ENCODE measurements at places on chromosomes 1 and 21.

GRCh38 chr1:28507247-28507645 is 1.4 kb downstream of the RCC1 start:
- H3K36me3 ChIP-seq, result peaks cover 38% of the 10 kb centered on the region
- H3K27ac ChIP-seq, result no peak overlapping the region
- no peak for DNase-seq
- H3K27me3 ChIP-seq, result no peaks in the 10 kb centered on the region
- H3K4me1 ChIP-seq, result peaks cover 17% of the 10 kb centered on the region

DNA sequence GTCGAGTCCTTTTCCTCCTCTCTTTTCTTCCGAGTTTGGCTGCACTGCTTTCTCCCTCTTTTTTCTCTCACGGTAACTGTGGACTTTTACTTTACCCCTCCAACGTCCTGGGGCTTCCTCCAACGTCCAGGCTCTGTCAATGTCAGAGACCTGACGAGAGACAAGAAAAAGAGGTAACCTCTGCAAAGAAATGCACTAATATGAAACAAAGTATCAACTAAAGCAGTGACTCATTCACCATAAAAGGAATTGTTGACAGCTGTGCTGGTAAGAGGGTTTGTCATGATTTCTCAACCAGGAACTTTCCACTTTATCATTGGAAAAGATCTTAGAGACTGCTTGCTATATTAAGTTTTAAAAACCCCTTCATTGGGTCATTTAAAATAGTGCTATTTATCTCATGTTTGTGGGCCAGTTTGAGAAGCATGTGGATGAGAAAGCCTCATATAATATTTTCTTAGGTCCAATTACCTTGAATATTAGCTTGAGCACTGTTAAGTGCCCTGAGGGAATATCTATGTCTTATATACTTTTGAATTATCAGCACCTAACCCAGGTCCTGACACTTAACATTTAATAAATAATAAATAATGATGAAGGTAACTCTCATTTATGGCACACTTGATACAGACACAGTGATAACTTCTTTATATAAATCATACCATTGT is at the start of gene GBP2:
GBP2 (minus strand) TSS at position 202 of the 668 bp plus-strand sequence. CDS start 4,148 bp downstream, outside the sequence.
- no peak for DNase-seq
- H3K27ac ChIP-seq, result no peak within 1 kb of the TSS
- H3K36me3 ChIP-seq, result no peaks in the 10 kb centered on the region
- H3K4me1 ChIP-seq, result no peaks in the 10 kb centered on the region

GRCh38 chr1:60835649-60836048 is 246.7 kb upstream of the NFIA start:
- no peaks in the 10 kb centered on the region for H3K36me3 ChIP-seq
- no peak for DNase-seq
- H3K4me1 ChIP-seq, result peaks cover 6% of the 10 kb centered on the region
- no peak overlapping the region for H3K27ac ChIP-seq

DNA sequence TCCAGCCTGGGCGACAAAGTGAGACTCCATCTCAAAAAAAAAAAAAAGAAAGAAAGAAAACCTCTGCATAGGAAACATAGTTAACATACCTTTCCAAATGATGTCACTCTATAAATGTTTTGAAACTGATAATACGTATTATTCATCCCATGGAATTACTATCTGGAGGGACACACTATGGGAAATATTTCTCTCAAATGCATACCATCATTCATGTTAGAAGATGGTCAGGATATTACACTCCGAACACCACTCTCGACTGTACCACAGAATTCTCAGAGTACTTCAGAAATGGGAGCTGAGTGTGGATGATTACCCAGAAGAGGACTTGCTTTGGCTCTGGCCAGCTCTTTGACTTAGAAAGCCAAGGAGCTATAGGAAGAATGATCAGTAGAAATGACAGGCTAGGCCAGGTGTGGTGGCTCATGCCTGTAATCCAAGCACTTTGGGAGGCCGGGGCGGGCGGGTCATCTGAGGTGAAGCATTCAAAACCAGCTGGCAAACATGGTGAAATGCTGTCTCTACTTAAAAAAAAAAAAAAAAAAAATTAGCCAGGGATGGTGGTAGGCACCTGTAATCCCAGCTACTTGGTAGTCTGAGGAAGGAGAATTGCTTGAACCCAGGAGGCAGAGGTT is 5.2 kb upstream of the LIN28A start:
- H3K4me1 ChIP-seq, result peaks cover 10% of the 10 kb centered on the region
- DNase-seq, result no peak
- no peak overlapping the region for H3K4me3 ChIP-seq
- no peaks in the 10 kb centered on the region for H3K36me3 ChIP-seq
- H3K27ac ChIP-seq, result no peak overlapping the region

GRCh38 chr1:230796626-230797025 is 49.4 kb downstream of the CAPN9 start:
- no peak overlapping the region for H3K27ac ChIP-seq
- no peak for DNase-seq
- peaks cover 41% of the 10 kb centered on the region for H3K4me1 ChIP-seq
- H3K27me3 ChIP-seq, result no peaks in the 10 kb centered on the region
- H3K36me3 ChIP-seq, result no peaks in the 10 kb centered on the region
- H3K4me3 ChIP-seq, result no peak overlapping the region

DNA sequence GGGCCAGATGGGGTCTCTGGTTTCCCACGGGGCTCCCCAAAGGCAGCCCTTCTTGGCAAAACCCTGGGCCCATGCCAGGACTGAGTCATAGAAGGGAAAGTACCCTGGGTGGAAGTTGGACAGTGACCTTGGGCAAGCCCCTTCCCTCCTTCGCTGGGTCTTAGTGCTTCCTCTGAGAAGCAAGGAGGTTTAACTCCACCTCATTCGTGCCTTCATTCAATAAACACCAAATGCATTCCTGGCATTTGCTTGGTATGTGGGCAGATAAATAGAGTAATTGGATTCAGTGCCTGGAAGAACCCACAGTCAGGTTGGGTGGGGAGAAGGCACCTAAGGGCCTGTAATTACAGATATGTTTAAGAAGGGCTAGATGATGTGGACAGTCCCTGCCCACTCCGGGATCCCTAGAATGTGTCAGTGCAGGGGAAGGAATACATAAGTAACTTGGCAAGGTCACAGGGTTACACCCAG is 36.3 kb upstream of the CITED4 start:
- no peaks in the 10 kb centered on the region for H3K36me3 ChIP-seq
- H3K27ac ChIP-seq, result no peak overlapping the region
- H3K4me3 ChIP-seq, result no peak overlapping the region
- no peaks in the 10 kb centered on the region for H3K27me3 ChIP-seq
- H3K4me1 ChIP-seq, result peaks cover 7% of the 10 kb centered on the region
- DNase-seq, result no peak

DNA sequence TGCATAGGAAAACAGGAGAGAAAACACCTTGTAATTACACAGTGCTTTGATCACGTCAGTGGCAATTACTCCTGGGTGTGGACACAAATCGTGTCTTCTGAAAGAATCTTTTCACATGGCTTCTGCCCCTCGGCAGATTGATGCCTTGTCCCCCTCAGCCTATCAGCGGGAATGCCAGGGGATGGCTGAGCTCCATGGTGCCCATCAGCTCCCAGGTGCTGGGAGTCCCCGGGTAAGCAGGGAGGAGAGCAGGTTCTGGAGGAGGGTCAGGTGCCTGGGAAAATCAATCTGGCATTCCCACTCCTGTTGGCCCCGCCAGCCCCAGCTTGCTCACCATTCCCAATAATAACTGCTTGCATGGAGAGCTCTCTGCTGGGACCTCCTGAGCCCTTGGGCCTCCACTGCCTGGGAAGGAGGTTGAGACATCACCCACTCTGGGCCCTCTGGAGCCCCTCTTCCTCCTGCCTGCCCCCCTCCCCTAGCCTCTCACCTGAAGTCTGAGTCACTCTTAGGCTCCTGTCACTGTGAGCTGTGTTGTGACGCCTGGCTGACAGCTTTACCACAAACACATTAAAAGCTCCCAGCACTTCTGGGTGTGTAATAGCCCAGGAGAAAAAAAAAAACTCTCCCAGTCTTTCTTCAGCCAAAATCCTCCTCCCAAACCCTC is 4.9 kb downstream of the CAMK2N1 start:
- peaks cover 63% of the 10 kb centered on the region for H3K4me1 ChIP-seq
- H3K36me3 ChIP-seq, result peaks cover 5% of the 10 kb centered on the region
- no peak overlapping the region for H3K4me3 ChIP-seq
- H3K27ac ChIP-seq, result no peak overlapping the region
- H3K27me3 ChIP-seq, result peaks cover 9% of the 10 kb centered on the region

GRCh38 chr1:32933742-32934322 is 30.8 kb downstream of the RNF19B start:
- H3K27ac ChIP-seq, result peak overlapping the region; percentile 18
- H3K4me1 ChIP-seq, result peaks cover 3% of the 10 kb centered on the region
- no peaks in the 10 kb centered on the region for H3K27me3 ChIP-seq
- H3K4me3 ChIP-seq, result no peak overlapping the region

GRCh38 chr1:178389441-178389840 is 107.3 kb downstream of the CLEC20A start:
- no peak overlapping the region for H3K27ac ChIP-seq
- H3K4me1 ChIP-seq, result no peaks in the 10 kb centered on the region
- no peaks in the 10 kb centered on the region for H3K27me3 ChIP-seq
- no peak overlapping the region for H3K4me3 ChIP-seq
- no peak for DNase-seq

- no peaks in the 10 kb centered on the region for H3K36me3 ChIP-seq
- H3K27me3 ChIP-seq, result no peaks in the 10 kb centered on the region
- no peaks in the 10 kb centered on the region for H3K4me1 ChIP-seq
- no peak overlapping the region for H3K27ac ChIP-seq
Measured at GRCh38 chr1:26580116-26580515, 50.6 kb downstream of the RPS6KA1 start.

- no peaks in the 10 kb centered on the region for H3K4me1 ChIP-seq
- H3K36me3 ChIP-seq, result no peaks in the 10 kb centered on the region
- no peak overlapping the region for H3K4me3 ChIP-seq
Measured at GRCh38 chr1:106753066-106753465, 303.4 kb upstream of the PRMT6 start.

DNA sequence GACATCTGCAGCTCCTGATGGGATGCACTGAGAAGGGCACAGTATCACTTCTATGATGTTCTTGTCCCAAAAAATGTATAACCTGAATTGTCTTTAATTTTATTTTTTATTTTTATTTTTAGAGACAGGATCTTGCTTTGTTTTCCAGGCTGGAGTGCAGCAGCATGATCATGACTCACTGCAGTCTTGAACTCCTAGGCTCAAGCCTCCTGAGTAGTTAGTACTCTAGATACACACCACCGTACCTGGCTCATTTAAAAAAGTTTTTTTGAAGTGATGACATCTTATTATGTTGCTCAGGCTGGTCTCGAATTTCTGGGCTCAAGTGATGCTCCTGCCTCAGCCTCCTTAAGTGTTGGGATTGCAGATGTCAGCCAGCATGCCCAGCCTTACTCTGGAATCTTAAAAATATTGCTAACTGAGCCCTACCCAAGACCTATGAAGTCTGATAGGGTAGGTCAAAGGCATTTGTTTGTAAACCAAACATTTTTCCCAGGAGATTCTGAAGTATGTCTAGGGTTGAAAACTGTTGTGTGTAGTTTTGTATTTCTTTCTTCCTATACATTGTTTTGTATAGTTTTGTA is 68.9 kb downstream of the ATF6 start:
- H3K27me3 ChIP-seq, result no peaks in the 10 kb centered on the region
- H3K4me3 ChIP-seq, result no peak overlapping the region
- H3K27ac ChIP-seq, result no peak overlapping the region
- H3K36me3 ChIP-seq, result no peaks in the 10 kb centered on the region
- H3K4me1 ChIP-seq, result no peaks in the 10 kb centered on the region

DNA sequence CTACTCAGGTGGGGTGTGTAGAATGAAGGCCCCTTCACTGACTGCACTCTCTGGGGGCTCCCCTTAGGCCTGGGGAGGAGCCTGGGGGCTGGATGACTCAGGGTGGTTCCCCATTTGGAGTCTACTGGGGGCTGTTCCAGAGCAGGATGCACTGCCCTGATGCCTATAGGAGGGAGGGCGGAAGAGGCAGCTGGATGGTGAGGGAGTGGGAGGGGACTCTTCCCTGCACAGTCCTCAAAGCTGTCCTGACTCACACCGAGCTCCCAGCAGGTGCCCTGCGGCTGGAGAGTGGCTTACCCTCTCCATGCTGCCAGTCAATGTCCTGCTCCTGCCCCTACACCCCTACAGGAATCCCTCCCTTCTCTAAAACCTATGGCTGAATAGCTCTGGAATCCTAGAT is 204.4 kb downstream of the TRABD2B start:
- H3K4me1 ChIP-seq, result peaks cover 7% of the 10 kb centered on the region
- no peaks in the 10 kb centered on the region for H3K27me3 ChIP-seq
- no peak overlapping the region for H3K27ac ChIP-seq
- DNase-seq, result no peak

- H3K36me3 ChIP-seq, result peaks cover 10% of the 10 kb centered on the region
- no peak overlapping the region for H3K4me3 ChIP-seq
- no peak overlapping the region for H3K27ac ChIP-seq
- H3K27me3 ChIP-seq, result peaks cover 7% of the 10 kb centered on the region
Measured at GRCh38 chr1:19067912-19068638, 111.6 kb upstream of the IFFO2 start.

GRCh38 chr21:27555996-27556395 is 589.1 kb upstream of the ADAMTS5 start:
- DNase-seq, result no peak
- no peak overlapping the region for H3K27ac ChIP-seq
- H3K36me3 ChIP-seq, result no peaks in the 10 kb centered on the region
- no peak overlapping the region for H3K4me3 ChIP-seq
- H3K27me3 ChIP-seq, result no peaks in the 10 kb centered on the region
- H3K4me1 ChIP-seq, result no peaks in the 10 kb centered on the region

DNA sequence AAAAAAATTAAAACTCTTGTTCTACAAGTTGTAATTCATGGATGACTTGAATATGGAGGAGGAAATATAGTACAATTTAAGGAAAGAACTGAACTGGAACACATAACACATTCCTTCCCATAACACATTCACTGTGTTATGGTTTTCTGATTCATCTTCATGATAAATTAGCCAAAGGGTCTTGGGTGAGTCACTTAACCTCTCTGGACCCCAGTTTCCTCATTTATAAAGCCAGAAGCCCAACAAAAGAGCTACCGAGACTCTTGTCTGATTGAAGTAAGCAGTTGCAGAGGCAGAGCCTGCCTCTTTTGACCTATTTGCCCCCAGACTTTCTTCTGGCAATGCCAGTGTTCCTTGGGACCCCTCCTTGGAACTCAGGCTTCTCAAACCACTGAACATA is 161.9 kb upstream of the KCTD3 start:
- no peak for DNase-seq
- H3K27ac ChIP-seq, result no peak overlapping the region
- H3K4me1 ChIP-seq, result no peaks in the 10 kb centered on the region
- no peaks in the 10 kb centered on the region for H3K36me3 ChIP-seq

GRCh38 chr1:24203404-24203803 is 16.3 kb upstream of the IFNLR1 start:
- no peak overlapping the region for H3K27ac ChIP-seq
- no peaks in the 10 kb centered on the region for H3K27me3 ChIP-seq
- H3K4me3 ChIP-seq, result no peak overlapping the region
- H3K36me3 ChIP-seq, result no peaks in the 10 kb centered on the region

- no peak overlapping the region for H3K4me3 ChIP-seq
- DNase-seq, result no peak
- no peaks in the 10 kb centered on the region for H3K27me3 ChIP-seq
- no peaks in the 10 kb centered on the region for H3K36me3 ChIP-seq
- H3K27ac ChIP-seq, result no peak overlapping the region
Measured at GRCh38 chr21:29287383-29287782, 11.3 kb upstream of the BACH1 start.

- H3K27me3 ChIP-seq, result peaks cover 2% of the 10 kb centered on the region
- no peak overlapping the region for H3K27ac ChIP-seq
- H3K36me3 ChIP-seq, result no peaks in the 10 kb centered on the region
Measured at GRCh38 chr1:15323351-15323988, 76.4 kb downstream of the FHAD1 start.

GRCh38 chr1:54764922-54765561 is 719 bp upstream of the PARS2 start:
- H3K27ac ChIP-seq, result peak overlapping the region; percentile 74
- no peaks in the 10 kb centered on the region for H3K36me3 ChIP-seq
- no peaks in the 10 kb centered on the region for H3K27me3 ChIP-seq
- H3K4me3 ChIP-seq, result peak overlapping the region; percentile 64
- DNase-seq, result no peak
